Brain microvascular endothelial cell (primary cell): ENCODE measurements at places on chromosomes 4 and X.

DNA sequence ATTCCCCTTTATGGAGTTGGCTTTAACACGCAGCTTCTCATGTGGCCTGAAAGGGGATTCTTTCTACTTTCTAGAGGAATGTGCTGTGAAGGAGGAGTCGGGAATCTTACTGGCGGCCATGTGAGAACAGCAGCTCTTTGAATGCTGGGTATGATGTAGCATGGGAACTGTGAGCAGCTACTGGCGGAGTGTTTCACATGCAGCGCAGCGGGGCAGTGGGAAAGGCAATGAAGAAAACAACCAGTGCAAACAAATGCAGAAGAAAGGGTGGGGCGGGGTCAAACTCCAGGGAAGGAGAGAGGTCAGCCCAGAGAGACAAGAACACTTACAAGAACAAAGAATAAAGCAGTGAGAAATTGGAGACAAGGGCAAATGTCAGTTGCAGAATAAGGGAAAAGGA lies 363.8 kb upstream of the FTHL17 start:
- peak; percentile 81 for DNase-seq

GRCh38 chr4:13548059-13548983 lies 4.0 kb upstream of the NKX3-2 start:
- DNase-seq: no peak

DNA sequence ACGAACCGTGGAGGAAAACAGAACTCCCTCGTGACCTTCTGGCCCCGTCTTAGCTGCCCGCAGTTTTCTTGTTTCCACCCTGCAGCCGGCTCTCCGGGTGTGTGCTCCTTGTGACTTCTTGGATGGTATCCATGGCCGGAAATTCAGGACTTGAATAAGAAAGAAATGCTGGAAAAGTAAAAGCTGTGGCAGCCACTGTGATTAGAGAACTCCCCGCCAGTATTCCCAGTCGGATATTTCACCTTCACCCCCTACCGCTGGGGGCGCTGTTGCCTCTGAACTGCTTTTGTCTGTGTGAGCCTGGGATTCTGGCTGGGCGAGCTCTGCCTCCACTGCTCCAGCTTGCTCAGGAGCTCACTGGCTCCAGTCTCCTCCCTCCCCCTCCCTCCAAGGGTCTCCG lies 41.5 kb upstream of the CYP4V2 start:
- peak; percentile 21 for DNase-seq

GRCh38 chr4:36249610-36250009 lies 5.3 kb upstream of the ARAP2 start:
- no peak for DNase-seq

DNA sequence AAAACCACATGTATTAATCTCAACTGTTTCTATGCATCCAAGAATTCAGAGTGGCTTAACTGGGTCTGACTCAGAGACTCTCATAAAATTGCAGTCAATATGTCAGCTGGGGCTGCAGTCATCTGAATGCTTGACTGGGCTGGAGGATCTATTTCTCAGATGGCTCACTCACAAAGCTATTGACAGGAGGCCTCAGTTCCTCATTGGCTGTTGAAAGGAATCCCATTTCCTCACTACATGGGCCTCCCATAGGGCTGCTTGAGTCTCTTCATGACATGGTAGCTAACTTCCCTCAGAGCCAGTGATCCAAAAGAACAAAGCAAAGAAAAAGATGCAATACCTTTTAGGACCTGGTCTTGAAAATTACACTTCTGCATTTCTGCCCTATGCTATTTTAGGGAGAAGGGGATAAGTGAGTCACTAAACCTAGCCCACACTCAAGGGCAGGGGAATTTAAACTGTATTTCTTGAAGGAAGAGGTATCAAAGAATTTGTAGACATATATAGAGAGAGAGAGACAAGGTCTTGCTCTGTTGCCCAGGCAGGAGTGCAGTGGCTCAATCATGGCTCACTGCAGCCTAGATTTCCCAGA lies 9.8 kb downstream of the SCFD2 start:
- DNase-seq: no peak

- peak; percentile 37 for DNase-seq
These were observed 155.9 kb downstream of the ARHGAP6 start for GRCh38 chrX:11509786-11510185.

- DNase-seq: no peak
These were observed 16.8 kb upstream of the EPGN start for GRCh38 chr4:74291471-74291870.

DNA sequence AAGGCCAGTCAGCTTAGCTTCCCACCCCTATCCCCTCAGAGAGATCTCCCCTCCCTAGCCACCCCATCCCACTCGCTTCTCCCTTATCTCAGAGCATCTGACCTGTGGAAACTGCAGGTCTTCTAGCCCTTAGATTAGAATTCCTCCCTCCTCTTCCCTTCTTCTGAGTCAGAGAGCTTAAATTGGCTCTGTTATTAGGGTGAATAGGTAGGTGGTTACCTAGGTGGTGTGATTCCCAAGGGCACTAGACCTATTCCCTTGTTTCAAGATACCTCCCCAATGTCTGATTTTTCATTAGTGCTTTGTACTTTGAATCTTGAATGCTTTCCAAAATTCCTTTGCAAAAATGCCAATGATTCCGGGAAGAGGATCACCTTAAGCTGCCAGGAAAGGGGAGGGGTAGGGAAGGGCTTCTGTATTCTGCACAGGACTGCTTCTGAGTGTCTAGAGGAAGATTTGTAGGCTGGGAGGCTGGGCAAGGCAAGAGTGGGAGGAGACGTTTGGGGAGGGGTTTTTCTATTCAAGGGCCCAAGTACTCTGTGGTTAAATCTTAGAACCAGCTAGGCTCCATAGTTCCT lies 24.5 kb upstream of the MSN start:
- no peak for DNase-seq

- no peak for DNase-seq
These were observed 228.2 kb downstream of the FBXW7 start for GRCh38 chr4:152307669-152308068.

DNA sequence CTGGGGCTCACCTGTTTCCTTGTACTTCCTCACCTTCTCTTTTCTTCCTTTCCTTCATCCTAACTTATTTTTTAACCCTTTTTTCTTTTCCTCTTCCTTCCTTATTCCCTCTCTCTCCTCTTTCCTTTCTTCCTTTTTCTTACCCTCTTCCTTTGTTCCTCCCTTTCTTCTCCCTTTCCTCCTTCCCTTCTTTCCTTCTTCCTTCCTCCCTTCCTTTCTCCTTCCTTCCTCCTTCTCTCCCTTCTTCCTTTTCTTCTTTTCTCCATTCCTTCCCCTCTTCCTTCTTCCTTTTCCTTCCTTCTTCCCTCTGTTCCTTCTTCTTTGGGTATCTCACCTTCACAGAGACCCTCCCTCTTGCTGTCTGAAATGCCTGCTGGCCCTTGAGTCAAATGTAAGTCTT lies 22.1 kb upstream of the CBR4 start:
- DNase-seq: no peak

- no peak for DNase-seq
These were observed 14.9 kb downstream of the MID1IP1 start for GRCh38 chrX:38816155-38816554.

GRCh38 chrX:70411475-70411874 lies 11.6 kb upstream of the GDPD2 start:
- no peak for DNase-seq

DNA sequence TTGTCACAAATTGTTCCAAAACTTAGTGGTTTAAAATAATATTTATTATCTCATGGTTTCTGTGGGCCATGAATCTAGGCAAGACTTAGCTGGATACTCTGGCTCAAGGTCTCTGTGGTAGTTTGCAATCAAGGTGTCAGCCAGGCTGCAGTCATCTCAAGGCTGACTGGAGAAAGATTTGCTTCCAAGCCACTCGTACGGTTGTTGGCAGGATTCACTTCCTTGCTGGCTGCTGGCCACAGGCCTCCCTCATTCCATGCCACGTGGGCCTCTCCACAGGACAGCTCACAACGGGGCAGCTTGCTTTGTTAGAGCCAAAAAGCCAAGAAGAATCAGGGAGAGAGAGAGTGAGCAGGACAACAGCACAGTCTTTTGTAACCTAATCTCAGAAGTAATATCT lies 101.4 kb downstream of the WWC2 start:
- peak; percentile 93 for DNase-seq

DNA sequence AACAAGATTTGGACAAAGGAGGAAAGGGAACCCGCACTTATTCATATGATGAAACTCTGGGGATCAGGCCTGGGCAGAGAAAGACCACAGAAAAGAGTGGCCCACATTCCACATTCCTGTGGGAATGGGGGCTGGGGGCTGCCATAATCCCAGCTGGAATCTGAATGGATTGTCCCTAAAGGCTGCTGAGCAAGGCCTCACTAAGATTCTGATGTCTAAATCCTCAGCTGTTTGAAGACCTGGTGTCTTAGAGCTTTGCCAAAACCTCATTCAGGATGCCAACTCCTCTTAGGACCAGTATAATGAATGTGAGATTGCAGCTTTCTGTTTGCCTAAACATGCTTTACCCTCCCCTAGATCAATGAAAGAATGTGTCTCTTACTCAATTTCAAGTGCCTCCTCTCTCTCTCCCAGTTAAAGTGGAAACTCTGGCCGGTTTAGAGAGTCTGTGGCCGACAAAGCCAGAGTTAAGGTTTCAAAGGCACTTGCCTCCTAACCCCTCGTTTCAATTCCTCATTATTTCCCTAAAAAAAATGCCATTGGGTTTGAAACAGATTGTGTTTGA lies 33.3 kb upstream of the GPC4 start:
- DNase-seq: no peak

GRCh38 chr4:68218044-68218443 lies 27.4 kb downstream of the TMPRSS11B start:
- no peak for DNase-seq

DNA sequence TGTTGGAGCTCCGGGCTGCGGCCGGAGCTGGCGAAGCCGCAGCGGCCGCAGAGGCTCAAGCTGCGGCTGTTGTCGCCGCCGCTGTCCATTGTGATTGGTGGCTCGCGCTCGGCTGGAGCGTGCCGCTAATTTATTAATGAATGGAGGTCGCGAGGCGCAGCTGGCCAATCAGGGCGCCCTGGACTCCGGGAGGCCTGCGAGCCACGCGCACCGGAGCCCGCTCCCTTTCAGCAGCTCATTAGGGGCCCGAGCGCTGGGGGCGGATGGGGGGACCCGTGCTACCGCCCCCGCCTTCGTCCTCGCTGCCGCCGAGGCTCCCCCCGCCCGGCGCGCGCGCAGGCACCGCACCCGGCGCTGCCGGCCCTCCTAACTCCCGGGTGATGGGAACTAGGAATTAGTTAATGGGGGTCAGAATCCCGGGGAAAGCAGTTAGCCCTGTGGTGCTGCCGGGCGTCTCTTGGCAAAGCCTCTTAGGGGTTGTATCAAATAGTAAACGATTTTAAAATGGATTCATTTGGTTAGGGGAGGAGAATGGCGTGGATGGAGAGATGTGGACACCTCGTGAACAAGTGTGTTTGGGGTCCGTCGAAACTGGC lies 589 bp upstream of the NEUROG2 start:
- DNase-seq: no peak

GRCh38 chrX:53456254-53456653 lies 22.1 kb upstream of the HSD17B10 start:
- no peak for DNase-seq

DNA sequence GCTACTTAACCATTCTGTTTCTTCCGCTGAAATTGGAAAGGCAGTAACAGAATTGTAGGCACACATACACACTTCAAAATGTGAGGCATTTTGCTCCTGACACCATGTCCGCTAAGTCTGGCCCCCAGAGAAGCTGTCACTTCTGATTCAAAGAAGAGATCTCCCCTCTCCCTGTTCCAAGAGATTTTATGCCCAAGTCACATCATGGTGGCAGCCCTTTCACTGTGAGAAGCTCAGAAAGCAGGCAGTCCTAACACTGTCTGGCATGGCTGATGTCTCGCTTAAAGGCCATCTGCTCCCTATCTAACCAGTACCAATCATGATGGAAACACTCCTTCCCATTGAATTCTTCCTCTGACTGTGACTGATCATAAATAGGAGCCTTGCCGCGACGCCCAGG lies 83.9 kb downstream of the BEND2 start:
- no peak for DNase-seq

DNA sequence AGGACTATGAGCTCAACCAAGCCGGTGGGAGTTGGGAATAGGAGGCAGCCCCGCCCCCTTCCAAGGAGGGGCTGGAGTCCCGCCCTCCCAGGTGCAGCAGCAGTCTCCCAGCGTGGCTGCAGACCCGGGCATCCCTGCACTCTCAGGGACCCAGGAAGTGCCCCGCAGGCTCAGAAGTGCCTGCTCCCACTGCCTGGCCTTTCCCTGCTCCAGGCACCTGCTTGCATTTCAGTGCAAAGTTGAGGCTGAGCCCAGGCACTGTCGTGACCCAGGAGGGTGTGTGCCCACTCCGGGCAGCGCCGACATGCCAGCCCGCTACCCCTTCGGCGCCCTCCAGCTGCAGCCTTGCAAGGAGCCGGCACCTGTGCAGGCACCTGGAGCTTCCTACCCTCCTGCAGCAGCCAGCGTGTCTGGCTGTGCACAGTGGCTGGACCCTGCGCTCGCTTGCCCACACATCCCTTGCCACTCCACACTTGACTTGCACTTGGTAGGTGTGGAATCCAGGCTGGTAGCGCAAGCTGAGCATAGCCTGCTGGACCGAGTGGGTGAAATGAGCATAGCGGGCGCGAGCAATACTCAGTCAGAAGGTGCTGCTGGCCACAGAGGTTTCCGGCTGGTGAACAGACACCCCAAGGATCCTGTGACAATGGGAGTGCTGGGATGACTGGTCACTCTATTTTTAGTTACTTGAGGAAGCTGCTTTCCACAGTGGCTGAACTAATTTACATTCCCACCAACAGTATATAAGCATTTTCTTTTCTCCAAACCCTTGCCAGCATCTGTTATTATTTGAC lies 236.3 kb downstream of the PCDH10 start:
- DNase-seq: no peak

- DNase-seq: no peak
These were observed 132.1 kb upstream of the GK2 start for GRCh38 chr4:79540143-79540542.

GRCh38 chr4:31787701-31788100 lies 1067.5 kb downstream of the PCDH7 start:
- no peak for DNase-seq

DNA sequence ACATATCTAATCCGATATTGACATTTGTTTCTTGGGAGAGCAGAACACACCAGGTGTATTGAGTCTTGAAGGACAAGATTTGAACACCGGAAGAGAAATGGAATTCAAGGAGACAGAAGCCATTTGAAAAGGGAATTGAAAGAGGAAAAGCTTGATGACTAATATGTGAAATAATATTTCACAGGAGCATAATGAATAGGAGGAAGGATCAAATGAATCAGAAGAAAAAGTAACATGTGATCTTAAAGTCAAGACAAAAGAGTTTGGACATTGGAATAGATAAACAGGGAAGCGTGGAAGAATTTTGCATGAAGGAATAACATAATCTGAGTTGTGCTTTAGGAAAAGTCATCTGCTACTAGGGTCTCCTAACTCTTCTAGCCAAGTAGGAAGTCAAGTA lies 145.5 kb upstream of the PDHA2 start:
- DNase-seq: no peak

DNA sequence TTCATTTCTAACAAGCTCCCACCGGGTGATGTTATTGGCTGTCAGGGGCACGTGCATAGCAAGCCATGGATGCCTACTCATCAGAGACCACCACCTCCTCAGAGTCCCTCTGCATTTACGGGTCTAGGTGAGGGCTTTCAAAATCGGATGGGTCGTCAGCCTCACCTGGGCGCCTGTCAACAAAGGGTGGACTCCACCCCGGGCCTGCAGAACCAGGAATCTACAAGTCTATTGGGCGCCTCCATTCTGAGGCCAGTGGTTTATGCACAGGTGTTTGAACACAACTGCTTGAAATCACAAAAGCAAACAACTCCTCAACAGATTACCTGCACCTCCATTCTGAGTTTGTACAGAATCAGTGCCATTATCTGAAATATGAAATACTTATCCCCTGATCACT lies 318.9 kb downstream of the PTTG2 start:
- DNase-seq: no peak
